A549 (cell line): ENCODE measurements at places on chromosomes 1 and 21.
A peak's percentile ranks its signal among the peaks of the same experiment; 100 is the strongest.

- DNase-seq, result no peak
Observed at GRCh38 chr1:12669529-12670068, 25.7 kb downstream of the AADACL4 start.

DNA sequence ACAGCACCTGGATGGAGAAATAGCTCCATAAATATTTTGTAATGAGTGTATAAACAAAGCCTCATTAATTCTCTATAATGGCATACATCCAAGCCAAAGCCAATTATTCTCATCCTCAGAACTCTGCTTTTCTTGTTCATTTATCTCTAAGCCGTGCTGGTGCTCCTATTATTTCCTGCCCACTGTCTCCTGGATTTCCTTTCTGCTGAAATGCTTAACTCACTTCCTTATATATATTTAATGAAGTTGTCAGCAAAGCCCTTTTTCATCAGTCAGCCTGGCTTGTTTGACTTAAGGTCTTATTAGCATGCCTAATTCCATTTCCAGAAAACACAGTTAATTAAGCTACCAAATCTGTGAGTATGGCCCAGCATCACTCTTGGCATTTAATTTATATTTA is 93.4 kb downstream of the SLC25A24 start:
- no peak for DNase-seq

GRCh38 chr1:186682736-186683135 is 2.5 kb upstream of the PTGS2 start:
- peak; percentile 25 for DNase-seq

GRCh38 chr1:8421721-8422120 is 103.8 kb downstream of the SLC45A1 start:
- no peak for DNase-seq

GRCh38 chr1:218493986-218494385 is 148.8 kb downstream of the TGFB2 start:
- no peak for DNase-seq

DNA sequence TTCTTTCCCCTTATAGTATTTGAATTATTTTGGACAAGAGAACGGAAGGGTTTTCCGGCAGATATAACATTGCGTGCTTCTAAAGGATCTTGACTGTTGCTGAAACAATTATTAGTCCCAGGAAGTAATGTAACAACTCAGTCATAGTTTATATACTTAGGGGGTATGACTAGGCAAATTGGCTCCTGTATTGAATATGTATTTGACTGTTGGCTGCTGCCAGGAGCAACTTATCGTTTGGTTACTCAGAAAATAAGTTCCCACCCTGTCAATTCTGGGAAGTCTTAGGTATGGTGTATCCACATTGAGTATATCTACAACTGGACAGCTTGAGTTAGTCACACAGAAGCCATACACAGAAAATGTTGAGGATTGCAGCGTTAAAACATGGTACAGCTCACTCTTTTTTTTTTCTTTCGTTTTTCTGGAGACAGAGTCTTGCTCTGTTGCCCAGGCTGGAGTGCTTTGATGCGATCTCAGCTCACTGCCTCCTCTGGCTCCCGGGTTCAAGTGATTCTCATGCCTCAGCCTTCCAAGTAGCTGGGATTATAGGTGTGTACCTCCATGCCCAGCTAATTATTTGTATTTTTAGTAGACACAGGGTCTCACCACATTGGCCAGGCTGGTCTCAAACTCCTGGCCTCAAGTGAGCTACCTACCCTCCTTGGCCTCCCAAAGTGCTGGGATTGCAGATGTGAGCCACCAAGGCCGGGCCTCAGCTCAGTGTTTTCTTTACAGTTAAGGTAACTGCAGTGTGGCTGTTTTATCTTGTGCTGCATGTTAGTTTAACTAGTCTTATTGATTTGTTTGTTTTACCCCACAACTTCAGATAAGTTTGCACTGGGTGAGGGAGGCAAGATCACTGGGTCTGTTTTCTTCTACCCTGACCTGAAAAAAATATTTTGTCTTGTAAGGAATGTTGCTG is 10.2 kb downstream of the SMAP2 start:
- no peak for DNase-seq

DNA sequence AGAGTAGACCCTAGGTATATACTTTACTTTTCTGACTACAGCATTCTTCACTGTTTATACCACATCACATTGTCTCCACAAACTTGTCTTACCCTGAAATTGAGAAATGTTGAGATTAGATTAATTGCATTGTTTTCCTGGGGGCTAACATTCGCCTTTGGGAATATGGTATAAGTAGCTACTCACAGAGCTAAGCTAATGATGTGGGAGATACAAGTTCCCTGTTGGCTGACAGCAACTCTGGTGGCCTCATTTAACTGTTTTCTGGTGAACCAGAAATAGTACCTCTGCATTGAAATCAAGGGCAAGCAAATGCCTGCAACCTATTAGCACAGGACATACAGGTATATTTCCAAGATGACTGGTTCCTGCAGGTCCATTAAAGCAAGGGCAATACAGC is 13.2 kb upstream of the VCAM1 start:
- no peak for DNase-seq

DNA sequence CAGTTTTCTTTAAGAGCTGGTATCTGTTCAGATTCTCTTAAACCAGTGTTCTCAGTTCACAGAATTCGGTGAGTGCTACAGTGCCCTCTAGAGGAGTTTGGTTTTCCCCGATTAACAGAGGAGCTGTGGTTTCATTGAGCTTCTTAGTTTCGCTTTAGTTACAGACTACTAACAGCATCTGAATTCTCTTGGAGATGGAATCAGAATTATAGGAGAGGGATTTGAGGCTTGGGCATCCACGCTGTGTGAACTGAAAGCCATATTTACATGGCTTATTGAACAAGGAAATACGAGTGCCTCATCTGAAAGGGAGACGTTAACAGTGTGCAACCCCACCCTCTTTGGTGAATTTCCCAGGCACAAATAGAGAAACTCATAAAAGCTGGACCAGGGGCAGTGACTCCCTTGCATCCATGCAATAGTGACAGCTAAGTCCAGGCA is 202.0 kb downstream of the USH2A start:
- peak; percentile 66 for DNase-seq

GRCh38 chr1:155669233-155670162 is 19.1 kb downstream of the YY1AP1 start:
- no peak for DNase-seq

DNA sequence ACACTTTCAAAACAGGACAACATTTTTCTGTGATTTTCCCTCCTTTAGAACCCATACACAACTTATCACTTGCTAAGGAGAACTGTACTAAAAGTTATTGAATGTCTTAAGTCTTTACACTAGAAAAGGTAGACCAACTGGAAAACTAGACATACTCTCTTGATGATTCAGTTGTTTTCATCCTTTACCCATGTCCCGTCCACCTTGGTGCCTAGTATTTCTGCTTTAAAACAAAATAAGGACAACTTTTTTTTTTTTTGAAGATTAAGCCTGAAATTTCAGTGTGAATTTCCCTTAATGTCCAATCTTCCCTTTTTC is 4.5 kb downstream of the CDKN2C start:
- DNase-seq, result no peak

DNA sequence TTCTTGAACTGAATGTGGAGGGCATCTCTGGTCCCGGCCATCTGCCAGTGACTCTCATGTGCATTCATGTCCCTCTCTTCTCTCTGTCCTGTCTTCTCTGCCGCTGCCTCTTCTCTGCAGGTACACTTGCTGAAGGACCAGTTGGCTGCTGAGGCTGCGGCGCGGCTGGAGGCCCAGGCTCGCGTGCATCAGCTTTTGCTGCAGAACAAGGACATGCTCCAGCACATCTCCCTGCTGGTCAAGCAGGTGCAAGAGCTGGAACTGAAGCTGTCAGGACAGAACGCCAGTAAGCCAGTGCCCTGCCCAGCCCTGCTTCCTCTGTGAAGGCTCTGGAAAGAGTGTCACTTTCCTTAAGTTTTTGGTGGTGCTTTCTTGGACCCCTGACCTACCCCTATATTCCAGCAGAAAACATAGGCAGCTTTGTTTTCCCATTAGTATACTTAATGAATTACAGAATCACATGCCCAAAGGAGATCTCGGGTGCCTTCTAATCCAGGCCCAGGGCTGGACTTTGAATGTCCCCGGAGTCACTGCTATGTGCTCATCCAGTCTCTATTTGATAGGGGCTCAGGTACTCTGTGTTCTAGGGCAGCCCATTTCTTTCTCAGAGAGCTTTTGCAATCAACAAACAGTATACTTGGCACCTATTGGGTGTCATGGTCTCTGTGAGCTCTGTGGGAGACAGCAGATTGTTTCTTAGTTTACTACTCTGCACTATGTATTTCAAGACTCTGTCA is 11.2 kb downstream of the SPATA46 start:
- DNase-seq, result no peak

DNA sequence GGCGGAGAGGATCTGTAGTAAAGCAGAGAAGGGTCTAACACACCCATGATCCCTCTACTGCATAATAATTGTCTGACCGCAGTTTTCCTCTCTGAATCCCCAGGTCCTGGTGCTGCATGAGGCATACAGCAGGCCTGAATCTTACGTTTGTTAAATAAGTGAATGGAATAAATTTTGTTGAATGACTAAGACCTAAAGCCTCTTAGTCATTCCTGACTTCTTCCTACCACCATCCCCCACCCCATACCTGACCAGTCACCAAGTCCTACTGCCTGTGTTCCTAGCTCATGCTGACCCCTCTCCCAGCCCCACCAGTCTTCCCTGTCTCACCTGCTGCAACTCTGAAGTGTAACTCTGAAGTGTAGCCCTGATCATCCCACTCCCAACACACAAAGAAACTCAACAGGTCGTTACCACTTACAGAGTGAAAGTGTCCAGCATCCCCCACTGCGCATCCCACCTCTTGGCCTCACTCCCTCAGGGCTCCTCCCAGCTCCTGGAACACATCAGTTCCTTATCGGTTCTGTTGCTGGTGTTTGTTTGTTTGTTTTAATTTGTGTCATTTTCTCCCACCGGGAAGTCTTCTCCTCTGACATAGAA is 9.7 kb downstream of the GJA5 start:
- DNase-seq, result no peak

DNA sequence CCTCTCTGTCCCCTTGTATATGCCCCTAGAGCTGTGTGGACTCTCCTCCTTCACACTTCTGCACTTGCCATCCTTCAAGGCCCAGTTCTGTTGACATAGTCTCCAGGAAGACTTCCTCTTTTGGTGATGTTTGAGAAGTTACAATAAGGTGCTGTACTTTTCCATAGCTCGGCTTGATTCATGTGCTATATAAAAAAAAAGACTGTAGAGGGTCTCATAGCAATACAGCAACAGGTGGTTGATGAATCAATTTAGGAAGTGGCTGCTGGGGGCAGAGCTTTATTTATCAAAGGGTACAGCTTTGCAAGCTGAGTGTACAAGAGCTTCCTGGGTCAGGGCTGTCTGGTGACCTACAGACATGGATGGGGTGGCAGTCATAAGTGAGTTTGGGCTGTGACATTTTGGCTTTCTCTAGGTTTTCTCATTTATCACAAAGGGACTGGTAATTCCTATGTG is 102.7 kb downstream of the RUNX1 start:
- no peak for DNase-seq

DNA sequence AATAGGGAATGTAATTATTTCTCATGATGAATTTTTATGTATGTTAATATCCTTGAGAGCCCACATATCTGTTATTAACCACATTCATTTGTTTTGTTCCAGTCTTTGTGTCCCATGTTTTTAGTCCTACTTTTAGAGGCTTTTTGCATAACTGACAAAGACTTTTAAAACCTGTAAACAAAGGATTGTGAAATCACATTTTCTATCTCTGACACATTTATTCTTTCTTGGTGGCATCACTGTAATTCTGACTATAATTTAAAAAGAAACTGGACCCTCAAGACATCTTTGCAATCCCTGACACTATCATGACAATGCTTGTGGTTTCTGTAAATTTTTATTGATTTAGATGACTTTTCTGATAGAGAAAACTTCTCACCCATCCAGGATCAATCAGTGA is 313.1 kb downstream of the SIPA1L2 start:
- no peak for DNase-seq

GRCh38 chr1:17163789-17164666 is 40.9 kb upstream of the PADI1 start:
- no peak for DNase-seq
